AG04450 (cell line): ENCODE measurements at places on chromosomes 7 and 10.

- no peak for DNase-seq
Observed at GRCh38 chr10:25047088-25047487, 30.7 kb downstream of the THNSL1 start.

- no peak for DNase-seq
Observed at GRCh38 chr7:155653803-155654202, 9.3 kb downstream of the RBM33 start.

DNA sequence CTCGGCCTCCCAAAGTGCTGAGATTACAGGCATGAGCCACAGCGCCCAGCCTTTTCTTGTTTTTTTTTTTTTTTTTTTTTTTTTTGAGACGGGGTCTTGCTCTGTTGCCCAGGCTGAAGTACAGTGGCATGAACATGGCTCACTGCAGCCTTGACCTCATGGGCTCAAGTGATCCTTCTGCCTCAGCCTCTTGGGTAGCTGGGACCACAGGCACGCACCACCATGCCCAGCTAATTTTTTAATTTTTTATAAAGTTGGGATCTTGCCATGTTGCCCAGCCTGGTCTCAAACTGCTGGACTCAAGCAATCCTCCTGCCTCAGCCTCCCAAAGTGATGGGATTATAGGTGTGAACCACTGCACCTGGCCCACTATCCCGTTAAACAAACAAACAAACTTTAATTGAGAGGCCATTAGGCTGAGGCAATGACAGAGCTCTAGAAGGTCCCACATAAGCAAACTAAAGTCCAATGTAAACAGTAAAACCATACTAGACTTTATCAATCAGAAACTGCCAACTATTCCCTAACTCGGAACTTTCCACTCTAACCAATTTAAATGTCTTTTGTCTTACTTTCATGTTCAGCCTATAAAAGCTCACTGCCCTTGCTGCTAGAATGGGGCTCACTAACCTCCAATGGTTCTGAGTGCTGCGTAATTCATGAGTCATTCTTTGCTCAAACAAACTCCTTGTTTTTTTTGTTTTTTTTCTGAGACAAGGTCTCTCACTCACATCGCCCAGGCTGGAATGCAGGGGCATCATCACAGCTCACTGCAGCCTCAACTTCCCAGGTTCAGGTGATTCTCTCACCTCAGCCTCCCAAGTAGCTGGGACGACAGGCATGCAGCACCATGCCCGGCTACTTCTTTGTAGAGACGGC, 1.9 kb downstream of the DHX32 start:
- peak; percentile 80 for DNase-seq

DNA sequence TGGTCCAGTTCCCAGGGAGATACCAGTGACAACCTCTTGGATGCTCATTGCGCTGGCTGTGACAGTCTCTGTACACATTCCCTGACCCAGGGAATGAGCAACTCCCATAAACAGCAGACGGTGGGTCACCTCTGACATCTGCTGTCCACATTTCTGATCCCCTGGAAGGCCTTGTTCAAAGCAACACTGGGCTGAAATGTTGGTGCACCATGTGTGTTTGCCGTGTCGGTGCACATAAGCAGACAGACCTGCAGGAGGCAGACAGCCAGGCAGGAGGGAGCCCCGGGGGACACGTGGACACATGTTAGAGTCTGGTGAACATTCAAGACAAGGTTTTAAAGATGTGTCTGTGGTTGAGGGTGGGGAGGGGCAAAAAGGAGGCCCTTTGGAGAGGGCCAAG, 254.9 kb downstream of the PLXNA4 start:
- no peak for DNase-seq

GRCh38 chr7:95482424-95482823, 3.3 kb upstream of the ASB4 start:
- DNase-seq = no peak

- DNase-seq = no peak
Observed at GRCh38 chr7:3560495-3560894, 259.4 kb downstream of the SDK1 start.

DNA sequence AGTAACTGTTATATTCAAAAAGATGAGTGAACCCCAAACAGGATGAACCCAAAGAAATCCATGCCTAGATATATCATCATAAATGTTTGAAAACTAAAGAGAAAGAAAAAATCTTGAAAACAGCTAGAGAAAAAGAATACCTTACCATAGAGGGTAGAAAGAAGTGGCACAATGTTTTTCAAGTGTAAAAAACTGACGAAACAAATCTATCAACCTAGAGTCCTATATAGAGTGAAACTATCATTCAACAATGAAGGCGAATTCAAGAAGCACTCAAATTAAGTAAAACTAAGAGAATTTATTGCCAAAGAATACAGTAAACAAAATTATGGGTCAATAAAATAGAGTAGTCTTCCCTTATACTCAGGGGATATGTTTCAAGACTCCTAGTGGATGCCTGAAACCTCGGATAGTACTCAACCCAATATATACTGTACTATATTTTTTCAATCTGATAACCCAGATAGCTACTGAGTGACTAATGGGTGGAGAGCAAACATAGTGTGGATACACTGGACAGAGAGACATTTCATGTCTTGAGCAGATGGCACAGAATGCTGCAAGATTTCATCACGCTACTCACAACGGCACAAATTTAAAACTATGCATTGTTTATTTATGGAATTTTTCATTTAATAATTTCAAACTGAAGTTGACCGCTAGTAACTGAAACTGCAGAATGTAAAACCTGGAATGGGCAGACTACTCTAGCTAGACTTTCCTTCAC, 52.6 kb upstream of the TMEM106B start:
- DNase-seq = peak; percentile 6

DNA sequence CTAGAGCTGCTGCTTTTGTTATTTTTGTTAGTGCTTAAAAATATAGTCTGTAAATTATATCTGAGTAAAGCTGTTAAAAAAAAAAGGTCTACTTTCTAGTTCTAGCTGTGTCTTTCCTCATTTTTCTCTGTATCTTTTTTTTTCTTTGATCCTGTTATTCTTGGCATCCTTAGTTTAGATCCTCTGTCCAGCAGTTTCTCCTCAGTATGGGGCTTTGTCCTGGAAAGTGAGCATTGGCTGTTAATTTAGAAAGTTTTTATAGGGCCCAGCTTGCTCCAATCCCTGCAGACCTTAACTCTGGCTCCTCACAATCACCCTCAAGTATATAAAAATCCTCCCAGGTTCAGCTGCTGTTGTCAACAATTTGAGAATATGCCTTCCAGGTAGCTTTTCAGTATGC, 23.5 kb downstream of the DDX50 start:
- no peak for DNase-seq

GRCh38 chr10:99674762-99675161, 15.5 kb downstream of the ENTPD7 start:
- no peak for DNase-seq

GRCh38 chr10:119395280-119396007, 147.1 kb downstream of the RGS10 start:
- DNase-seq = no peak

DNA sequence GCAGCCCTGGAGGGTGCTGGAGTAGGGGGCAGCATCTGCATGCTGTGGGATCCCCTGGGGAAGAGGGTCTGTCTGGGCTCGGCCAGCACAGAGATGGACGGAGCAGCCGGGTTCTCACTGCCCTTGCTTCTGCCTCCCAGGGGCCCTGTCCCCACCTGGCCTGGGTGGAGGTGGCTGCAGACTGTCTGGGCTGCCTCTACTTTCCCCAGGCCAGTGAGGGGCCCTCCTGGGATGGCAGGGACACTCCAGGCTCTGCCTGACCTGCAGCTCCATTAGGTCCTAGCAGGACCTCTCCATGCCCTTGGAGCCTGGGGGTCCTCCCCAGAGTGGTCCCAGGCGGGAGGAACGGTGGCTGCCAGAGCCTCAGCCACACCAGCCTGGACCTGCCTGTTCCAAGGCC, 63.7 kb downstream of the PWWP2B start:
- DNase-seq = no peak

- peak; percentile 78 for DNase-seq
Observed at GRCh38 chr10:70589762-70590654, 12.5 kb downstream of the PRF1 start.

- DNase-seq = peak; percentile 39
Observed at GRCh38 chr7:35985126-35985754, 167.8 kb upstream of the EEPD1 start.

GRCh38 chr7:22728401-22729029, 1.5 kb downstream of the IL6 start:
- DNase-seq = no peak

DNA sequence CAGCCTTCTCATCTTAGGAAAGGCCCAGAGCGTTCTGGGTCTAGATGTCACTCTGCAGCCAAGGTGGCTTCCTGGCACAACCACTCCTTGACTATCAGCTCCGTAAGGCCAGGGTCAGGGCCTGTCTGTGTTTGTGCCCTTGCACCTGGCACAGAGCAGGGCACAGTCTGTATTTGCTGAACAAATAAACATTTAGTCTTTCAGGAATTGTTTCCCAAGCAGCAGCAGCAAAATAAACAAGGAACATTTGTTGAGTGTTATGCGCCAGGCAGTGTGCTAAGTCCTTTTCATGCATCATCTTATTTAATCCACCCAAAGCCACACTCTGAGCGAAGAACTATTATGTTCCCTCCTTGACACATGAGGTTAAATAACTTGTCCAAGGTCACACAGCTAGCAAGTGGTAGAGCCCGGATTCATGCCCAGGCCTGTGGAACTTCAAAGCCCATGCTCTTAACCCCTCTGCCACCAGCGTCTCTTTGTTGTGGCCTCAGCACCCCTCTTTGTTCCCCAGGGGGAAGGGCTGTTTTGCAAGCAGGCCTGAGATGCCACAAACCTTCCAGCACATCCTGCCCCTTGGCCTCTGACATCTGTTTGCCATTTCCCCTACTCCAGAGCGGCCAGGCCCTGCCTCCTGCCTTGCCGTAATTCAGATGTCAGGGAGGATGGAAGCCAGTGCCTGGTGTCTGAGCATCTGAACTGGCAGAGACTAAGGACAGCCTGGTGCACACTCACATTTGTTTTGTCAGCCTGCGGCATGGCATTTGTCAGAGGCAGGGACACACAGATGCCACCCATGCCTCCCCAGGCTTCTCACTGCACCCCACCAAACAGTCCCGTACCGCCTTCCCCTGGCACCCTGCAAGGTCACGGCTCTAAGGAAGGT, 325.8 kb upstream of the ZMIZ1 start:
- DNase-seq = no peak

DNA sequence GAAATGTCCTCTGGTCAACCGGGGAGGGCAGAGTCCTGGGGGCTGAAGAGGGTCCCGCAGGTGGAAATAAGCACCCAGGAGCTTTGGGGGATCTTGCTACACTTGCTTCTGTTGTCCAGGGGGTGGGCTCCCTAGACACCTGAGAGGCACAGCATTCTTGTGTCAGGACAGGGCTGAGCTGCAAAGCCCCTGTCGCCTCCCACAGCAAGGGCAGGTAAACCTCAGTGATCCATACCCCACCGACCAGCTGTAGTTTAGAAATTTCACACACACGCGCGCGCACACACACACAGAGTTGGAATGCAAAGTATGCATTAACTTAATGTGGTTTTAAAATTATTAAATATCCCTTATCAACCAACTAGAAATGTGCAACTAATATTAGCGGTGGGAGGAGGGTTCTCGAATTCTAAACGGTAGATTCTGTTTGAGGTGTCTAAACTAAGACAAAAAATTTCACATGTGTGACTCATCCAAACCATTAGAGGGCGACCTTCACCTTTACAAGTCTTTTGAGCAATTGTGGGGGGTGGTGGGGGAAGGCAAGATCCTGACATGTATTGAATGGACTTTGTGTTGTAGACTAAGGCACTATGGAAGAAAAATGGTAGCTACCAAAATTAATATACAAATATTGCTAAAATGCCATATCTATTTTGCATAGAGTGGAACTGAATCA, 34.3 kb upstream of the PTF1A start:
- DNase-seq = no peak

DNA sequence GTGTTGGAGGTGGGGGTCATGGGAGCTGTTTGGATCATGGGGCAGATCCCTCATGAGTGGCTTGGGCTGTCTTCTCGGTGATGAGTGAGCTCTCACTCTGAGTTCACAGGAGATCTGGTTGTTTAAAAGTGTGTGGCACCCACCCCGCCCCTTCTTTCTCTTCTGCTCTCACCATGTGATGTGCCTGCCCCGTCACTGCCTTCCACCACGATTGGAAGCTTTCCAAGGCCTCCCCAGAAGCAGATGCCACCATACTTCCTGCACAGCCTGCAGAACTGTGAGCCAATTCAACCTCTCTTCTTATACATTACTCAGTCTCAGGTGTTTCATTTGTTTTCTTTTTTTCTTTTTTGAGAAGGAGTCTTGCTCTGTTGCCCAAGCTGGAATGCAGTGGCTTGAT, 170.0 kb downstream of the PTPN20 start:
- DNase-seq = no peak

DNA sequence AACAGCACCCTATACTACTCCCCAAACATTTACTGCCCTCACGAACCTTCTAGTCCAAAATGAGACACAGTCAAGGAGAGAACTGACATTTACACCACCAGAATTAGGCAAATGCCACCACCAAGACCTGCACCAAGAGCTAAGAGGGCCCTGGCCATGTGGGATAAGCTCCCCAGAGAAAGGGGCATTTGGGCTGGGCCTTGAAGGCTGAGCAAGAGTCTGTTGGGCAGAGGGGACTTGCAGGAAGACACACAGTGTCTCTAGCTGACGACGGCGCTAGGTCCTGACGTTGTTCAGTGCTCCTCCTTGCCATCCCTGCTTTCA, 326.4 kb upstream of the ZMIZ1 start:
- DNase-seq = no peak

DNA sequence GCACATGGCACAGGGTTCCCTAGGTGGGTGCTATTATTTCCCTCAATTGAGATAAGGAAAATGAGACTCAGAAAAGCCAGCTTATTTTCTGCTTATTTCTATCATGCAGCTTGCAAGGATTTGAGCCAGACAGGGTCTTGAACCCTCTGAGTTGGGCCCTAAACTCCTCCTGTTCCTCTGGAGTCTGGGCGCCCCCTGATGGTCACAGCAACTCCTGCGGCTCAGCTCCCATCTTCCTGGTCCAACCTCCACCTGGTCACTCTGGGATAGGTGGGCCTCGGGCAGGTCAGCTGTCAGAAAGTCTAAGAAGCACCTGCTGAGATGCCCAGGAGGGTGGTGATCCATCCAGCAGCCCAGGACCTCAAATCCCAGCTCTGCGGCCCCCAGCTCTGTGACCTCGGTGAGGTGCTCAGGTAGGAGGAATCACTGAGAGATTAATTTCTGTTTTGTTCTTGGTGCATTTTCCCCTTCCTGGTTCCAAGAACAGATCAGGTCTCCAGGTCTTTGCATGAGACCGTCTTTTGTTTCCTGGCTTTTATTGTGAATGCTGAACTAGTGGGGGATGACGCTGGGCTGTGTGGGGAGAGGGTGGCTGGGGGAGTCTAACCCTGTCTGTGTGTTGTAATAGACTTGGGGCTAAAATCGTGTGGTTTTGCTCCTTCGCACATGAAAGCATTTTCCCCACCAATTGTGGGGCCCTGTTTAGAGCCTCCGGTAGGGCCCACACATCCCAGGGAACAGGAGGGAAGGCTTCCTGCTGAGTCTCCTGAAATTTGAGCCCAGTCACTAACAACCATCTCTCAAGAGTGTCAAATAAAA, 32.8 kb downstream of the TMEM130 start:
- DNase-seq = no peak
